ENCODE measurements at places on chromosomes 16 and 17. TPM values are rescaled to one million over a fixed set of nuclear protein-coding genes. Genes with fewer than 3 reads are reported as not detected.

NOL3 gene
- 2.3 TPM for total RNA-seq

TMC5 gene
- total RNA-seq = not detected

DEXI gene
- total RNA-seq = 31.0 TPM

SLC6A2 gene
- not detected for total RNA-seq

NPIPA2 gene
- 0.71 TPM for total RNA-seq

TBC1D3G gene
- not detected for total RNA-seq

SLC26A11 gene
- 19.6 TPM for total RNA-seq

ADORA2B gene
- total RNA-seq = 0.88 TPM

TP53TG3F gene
- not detected for total RNA-seq

RDM1 gene
- 3.1 TPM for total RNA-seq

CBFA2T3 gene
- not detected for total RNA-seq
